ENCODE measurements at places on chromosomes 16 and 17. TPM values are rescaled to one million over a fixed set of nuclear protein-coding genes. Genes with fewer than 3 reads are reported as not detected.

DNA sequence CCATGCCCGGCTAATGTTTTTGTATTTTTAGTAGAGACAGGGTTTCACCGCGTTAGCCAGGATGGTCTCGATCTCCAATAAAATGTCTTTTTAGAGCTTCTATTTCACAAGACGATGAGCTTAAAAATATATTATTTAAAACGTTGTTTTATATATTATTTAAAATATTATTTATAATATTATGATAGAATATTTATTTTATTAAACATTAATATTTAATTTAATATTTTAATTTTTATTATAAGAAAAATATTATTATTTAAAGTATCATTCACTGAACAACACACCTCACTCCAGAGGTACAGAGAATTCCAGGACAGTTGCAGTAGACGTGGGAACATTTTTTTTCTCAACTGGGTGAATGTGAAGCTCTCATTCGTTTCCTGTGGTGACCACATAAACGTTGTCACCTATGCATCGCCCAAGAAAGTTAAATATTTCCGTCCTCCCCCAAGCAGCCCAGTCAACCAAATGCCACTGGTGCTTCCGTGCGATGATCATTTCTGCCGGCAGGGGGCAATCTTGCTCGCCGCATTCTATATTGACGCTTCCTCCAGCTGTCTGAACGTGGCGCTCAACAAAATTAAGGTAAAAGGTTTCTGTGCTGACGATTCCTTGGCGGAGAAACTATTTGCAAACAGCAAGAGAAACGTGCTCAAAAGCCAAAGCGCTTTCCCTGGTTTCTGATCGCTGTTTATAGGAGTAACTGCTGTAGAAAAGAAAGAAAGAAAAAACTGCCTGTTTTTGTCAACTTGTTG is 41.7 kb upstream of the PRSS54 start:
- peaks cover 4% of the 10 kb centered on the region for H3K4me1 ChIP-seq
- peak; percentile 92 for DNase-seq
- no peak overlapping the region for H3K27ac ChIP-seq
- H3K27me3 ChIP-seq = peaks cover 5% of the 10 kb centered on the region
- H3K36me3 ChIP-seq = no peaks in the 10 kb centered on the region

- no peak overlapping the region for H3K4me3 ChIP-seq
- H3K27ac ChIP-seq = no peak overlapping the region
- H3K36me3 ChIP-seq = no peaks in the 10 kb centered on the region
- no peak for DNase-seq
Observed at GRCh38 chr16:49620869-49621240, 235.1 kb downstream of the ZNF423 start.

GRCh38 chr17:40338058-40338457 is 26.5 kb downstream of the GJD3 start:
- H3K27ac ChIP-seq = peak overlapping the region; percentile 81
- no peak overlapping the region for H3K4me3 ChIP-seq

- H3K4me1 ChIP-seq = peaks cover 13% of the 10 kb centered on the region
- no peak overlapping the region for H3K4me3 ChIP-seq
- peaks cover 48% of the 10 kb centered on the region for H3K36me3 ChIP-seq
- no peaks in the 10 kb centered on the region for H3K27me3 ChIP-seq
Observed at GRCh38 chr17:46035112-46035818, 36.2 kb downstream of the STH start.

- DNase-seq = no peak
- H3K27me3 ChIP-seq = peaks cover 7% of the 10 kb centered on the region
- no peaks in the 10 kb centered on the region for H3K4me1 ChIP-seq
- no peak overlapping the region for H3K27ac ChIP-seq
- no peaks in the 10 kb centered on the region for H3K36me3 ChIP-seq
Observed at GRCh38 chr16:81198635-81199034, 39.9 kb upstream of the BCO1 start.

DNA sequence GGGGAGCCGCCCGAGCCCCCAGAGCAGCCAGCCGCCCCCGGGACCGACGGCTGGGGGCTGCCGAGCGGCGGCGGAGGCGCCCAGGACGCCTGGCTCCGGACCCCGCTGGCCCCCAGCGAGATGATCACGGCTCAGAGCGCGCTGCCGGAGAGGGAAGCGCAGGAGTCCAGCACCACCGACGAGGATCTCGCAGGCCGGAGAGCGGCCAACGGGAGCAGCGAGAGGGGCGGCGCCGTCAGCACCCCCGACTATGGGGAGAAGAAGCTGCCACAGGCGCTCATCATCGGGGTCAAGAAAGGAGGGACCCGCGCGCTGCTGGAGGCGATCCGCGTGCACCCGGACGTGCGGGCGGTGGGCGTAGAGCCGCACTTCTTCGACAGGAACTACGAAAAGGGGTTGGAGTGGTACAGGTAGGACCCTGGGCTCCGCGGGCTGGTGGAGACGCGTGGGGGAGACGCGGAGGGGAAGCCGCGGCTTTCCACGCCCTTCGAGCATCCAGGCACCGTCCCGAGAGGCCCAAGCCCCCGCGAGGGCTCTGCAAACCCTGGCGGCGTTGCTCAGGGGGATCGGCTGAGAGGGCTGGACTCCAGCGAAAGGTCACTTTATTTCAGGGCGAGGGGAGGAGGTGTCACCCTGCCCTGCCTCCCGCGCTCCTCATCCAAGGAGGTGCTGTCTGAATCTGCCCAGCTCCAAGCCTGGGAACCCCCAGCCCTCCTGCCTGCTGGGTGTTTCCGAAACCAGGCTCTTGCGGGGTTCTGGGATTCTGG is 1.2 kb downstream of the HS3ST4 start:
- no peak for DNase-seq
- H3K36me3 ChIP-seq = no peaks in the 10 kb centered on the region
- peaks cover 13% of the 10 kb centered on the region for H3K4me1 ChIP-seq
- peaks cover 52% of the 10 kb centered on the region for H3K27me3 ChIP-seq
- H3K27ac ChIP-seq = no peak overlapping the region
- H3K4me3 ChIP-seq = no peak overlapping the region

- DNase-seq = peak; percentile 87
- peak overlapping the region; percentile 54 for H3K4me3 ChIP-seq
- peaks cover 73% of the 10 kb centered on the region for H3K4me1 ChIP-seq
- H3K27ac ChIP-seq = peak overlapping the region; percentile 89
- no peaks in the 10 kb centered on the region for H3K27me3 ChIP-seq
Observed at GRCh38 chr17:77881545-77881944, 77.0 kb upstream of the TNRC6C start.

DNA sequence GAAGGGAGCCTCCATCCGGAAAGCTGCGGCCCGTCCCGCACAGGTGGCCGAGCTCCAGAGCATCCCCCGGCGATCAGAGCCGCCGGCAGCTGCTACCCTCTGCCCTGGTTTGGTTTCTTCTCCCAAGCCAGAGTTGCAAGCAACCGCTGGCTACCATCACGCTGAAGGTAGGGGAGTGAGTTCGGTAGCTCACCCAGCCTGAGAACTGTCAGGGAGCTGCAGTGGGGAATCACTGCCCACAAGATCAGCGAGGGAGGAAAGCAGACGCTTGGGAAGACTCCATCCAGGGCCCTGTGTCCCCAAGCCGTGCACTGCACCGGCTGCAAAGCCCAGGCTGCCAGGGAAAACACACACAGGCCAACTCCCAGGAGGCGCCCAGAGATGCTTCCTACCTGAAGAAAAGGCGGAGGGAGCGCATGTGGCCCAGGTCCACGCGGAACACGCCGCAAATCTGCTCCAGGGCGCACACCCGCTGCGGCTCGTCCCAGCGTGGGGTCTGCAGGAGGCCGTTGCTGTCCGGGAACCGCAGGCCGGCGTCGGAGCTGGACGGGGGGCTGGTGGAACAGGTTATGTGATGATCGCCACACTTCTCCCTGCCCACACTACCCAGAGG is 83.3 kb downstream of the TBC1D16 start:
- H3K4me1 ChIP-seq = no peaks in the 10 kb centered on the region
- no peak for DNase-seq
- H3K36me3 ChIP-seq = no peaks in the 10 kb centered on the region
- no peak overlapping the region for H3K4me3 ChIP-seq
- peaks cover 3% of the 10 kb centered on the region for H3K27me3 ChIP-seq

- no peaks in the 10 kb centered on the region for H3K4me1 ChIP-seq
- no peak overlapping the region for H3K27ac ChIP-seq
- H3K36me3 ChIP-seq = peaks cover 1% of the 10 kb centered on the region
- H3K4me3 ChIP-seq = no peak overlapping the region
- no peaks in the 10 kb centered on the region for H3K27me3 ChIP-seq
- no peak for DNase-seq
Observed at GRCh38 chr17:61009663-61010062, 332.0 kb downstream of the BCAS3 start.

DNA sequence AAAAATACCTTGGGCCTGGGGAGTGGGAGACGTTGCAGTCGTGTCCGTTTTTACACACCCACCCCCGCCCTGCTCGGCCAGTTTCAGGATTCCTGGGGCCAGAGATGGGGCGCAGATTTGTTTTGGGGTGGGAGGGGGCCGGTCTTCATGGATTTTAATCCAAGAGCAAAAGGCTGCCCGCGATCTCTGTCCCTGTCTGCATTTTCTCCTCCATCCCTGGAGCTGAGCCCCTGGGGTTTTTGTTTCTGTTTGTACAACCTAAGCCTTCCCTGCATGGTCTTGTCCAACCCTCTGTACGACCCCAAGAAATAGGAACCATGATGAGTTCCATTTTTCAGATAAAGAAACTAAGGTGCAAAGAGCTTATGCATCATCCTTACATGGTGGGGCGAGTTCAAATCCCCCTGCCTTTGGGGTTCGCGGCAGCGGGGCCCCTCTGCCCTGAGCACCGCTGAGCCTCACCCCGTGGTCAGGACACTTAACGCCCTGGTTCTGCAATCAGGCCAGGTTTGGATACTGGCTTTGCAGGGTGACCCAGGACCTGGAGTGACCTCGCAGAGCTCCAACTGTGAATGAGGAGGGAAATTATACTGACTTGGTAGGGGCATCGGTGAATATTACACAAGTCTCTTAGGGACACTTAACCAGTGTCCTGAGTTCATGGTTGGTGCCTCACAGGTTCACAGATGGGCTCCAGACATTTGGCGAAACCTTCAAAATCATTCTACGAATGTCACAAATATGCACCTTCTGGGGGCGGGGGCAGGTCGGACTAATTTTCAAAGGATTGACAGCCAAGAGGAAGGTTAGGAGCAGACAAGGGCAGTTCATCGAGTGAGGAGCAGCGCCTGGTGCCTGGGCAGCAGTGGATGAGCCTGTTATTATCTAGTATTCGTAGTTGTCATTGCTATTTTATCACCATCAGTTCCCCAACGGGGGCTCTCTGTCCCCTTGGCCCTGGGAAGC is 4.1 kb upstream of the FOXF1 start:
- H3K36me3 ChIP-seq = peaks cover 2% of the 10 kb centered on the region
- H3K27ac ChIP-seq = no peak overlapping the region
- H3K27me3 ChIP-seq = peaks cover 67% of the 10 kb centered on the region
- no peak for DNase-seq
- peaks cover 26% of the 10 kb centered on the region for H3K4me1 ChIP-seq

Gene LGALS9B
- total RNA-seq = not detected

Gene SEPTIN12
- total RNA-seq = not detected

Gene EPX
- not detected for total RNA-seq

Gene CACNG1
- not detected for total RNA-seq

Gene CHST6
- not detected for total RNA-seq

Gene CA4
- not detected for total RNA-seq

Data from activated CD4-positive, alpha-beta memory T cell treated with anti-CD3 and anti-CD28 coated beads for 36 hours (primary cell).